CD4-positive, alpha-beta T cell treated with Interleukin-1 beta for 1 hour (primary cell): ENCODE measurements at places on chromosomes 11 and 22.

GRCh38 chr11:4916581-4916980 lies 2.6 kb downstream of the OR51G2 start:
- DNase-seq, result no peak

DNA sequence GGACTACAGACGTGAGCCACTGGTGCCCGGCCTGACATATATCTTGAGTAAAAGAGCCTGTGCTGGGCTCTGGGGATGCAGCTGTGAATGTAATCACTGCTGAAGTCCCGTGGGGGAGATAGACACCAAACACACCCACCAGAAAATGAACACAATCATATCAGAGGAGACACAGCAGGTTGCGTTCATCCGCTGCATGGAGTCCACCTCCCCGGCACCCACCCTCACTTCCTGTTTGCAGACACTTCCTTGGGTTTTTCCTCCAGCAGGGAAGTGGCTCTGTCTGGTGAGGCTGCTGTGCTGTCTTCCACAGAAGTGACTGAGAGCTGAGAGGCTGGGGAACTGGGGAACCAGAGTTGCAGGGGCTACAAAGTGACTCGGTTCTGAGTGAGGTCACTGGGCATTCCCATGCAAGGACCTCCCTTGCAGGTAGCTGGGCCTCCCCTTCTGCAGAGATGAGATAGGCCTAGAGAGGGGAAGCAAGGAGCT lies 7.2 kb downstream of the MICALL1 start:
- DNase-seq, result no peak

GRCh38 chr22:38613588-38613987 lies 42.6 kb downstream of the FAM227A start:
- DNase-seq, result no peak

DNA sequence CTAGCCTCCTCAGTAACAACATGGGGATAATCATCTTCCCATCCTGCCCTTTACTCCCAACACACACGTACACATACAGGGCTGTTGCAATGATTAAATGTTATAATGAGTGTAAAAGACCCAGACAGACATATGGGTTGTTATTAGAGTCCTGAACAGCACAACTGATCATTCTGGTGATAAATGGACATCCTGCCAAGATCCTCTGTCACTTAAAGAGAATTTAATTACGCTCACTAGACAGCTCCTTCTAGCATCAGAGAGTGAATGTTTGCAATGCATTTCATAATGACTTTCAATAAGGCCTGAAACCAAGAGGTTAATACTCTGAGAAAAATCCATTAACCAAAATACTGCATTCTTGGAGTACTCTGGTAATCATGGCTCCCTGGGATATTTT lies 115.8 kb downstream of the KCNC1 start:
- no peak for DNase-seq

GRCh38 chr22:22712092-22712658 lies 67.8 kb downstream of the GGTLC2 start:
- DNase-seq, result no peak

- no peak for DNase-seq
Measured at GRCh38 chr11:62611705-62612365, 740 bp downstream of the EML3 start.

GRCh38 chr11:62482753-62483152 lies 63.9 kb downstream of the AHNAK start:
- DNase-seq, result no peak

DNA sequence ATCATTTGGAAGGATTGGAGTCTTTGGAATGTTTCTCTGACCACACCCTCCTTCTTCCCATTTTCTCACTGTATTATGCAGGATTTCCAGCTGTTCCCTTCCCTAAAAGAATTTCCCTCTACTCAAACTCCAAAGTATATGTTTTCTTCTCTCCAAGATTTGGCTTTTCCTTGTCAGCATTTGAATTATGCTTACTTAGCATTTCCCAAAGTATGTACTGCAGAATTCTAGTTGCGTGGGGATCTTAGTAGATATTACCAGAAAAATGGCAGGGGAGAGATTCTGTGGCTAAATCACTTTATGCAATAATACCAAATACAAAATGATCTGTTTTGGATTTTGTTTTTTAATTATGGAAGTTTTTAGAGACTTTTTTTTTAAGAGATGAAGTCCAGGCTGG lies 142.3 kb downstream of the OR4C45 start:
- DNase-seq, result no peak

- no peak for DNase-seq
Measured at GRCh38 chr22:46695346-46696228, 42.5 kb downstream of the CERK start.

GRCh38 chr11:129866311-129866710 lies 29.1 kb downstream of the NFRKB start:
- DNase-seq, result no peak

GRCh38 chr11:72007089-72007476 lies 8.4 kb downstream of the IL18BP start:
- no peak for DNase-seq

DNA sequence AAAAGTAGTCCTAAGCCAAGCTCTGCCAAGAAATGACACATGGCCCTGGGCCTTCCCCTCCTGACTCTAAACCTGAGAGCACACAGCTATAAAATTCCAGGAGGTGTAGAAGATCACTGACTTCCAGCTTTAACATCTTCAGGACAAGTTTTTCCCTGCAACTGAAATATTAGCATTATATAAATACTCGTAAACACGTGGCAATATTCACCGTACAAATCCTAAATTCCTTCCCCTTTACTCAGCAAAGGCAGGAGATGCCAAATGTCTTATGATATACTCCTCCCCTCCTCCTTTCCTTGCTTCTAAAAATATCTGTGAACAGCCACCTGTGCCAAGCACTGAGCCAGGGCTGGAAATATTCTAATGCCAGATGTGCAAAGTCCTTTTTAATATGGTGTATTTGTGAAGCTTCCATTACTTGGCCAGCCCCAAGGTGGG lies 194.0 kb downstream of the LARGE1 start:
- no peak for DNase-seq

GRCh38 chr11:63762654-63763495 lies 5.7 kb downstream of the ZFTA start:
- DNase-seq, result no peak

GRCh38 chr11:126805870-126806269 lies 194.7 kb downstream of the KIRREL3 start:
- no peak for DNase-seq

GRCh38 chr11:5737670-5738392 lies 1.6 kb downstream of the OR56B1 start:
- DNase-seq, result no peak

- no peak for DNase-seq
Measured at GRCh38 chr11:99841885-99842284, 821.1 kb downstream of the CNTN5 start.

DNA sequence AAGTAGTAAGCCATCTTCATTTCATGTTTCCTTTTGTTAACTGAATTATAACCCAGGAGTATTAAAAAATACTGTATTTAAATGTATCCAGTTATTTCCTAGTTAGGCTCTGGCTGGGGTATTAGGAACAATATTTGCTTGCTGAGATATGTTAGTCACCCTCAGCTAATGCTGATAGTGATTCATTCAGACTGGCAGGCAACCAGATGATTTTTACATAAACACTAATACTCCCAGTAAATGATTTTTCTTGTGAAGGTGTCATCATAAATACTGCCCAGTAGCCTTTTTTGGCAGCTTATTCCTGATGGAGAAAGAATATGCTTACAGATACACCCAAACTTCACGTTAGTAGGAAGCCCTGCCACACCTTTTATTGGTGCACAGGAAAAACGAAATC lies 8.1 kb downstream of the YWHAH start:
- no peak for DNase-seq

GRCh38 chr11:43830928-43831440 lies 49.6 kb upstream of the ALKBH3 start:
- DNase-seq, result peak; percentile 12

DNA sequence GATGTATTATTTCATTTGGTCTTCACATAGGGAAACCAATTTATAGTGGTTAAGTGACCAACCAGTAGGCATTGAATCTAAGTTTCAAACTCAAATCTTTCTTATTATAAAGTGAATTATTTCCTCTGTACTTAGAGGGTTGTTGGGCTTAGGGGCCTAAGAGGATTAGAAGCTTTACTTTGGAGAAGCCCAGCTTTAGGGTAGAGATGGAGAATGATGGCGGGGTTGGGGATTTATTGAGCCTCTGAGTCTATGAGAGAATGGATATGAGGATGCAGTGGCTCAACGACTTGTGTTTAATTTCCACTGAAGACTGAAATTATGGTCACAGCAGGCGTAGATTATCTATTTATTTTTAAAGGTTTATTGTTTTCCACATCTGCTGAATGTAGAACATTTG lies 55.5 kb downstream of the CHRDL2 start:
- no peak for DNase-seq

DNA sequence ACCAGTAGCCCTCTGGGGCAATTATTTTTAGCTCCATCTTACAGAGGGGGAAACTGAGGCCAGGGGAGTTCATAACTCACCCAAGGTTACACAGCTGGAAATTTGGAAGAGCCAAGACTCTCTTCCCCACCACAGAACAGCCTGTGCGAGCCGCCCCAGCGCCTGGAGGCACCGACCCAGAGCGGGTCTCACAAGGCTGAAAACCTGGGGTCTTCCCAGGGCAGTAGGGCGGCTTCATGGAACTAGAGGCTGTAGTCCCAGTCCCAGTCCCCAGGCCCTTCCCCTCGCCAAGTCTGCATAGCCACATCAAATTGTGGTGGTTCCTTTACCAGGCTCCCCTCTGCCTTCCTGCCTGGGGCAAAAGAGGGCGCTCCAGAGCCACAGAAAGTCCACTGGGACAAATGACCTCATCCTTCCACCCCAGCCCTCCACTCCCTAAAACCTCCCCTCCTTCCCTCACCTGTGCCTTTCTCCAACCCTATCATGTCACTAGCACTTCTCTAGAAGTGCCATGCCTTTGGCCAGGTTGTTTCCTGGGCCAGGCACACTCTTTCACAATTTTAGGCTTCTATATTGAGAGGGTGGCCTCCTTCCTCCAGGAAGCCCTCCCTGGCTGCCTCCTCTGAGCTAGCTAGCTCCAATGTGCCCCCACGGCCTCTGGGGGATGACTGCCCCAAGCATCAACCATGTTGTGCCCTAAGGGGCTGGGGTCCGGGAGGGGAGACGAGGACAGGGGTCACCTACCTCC lies 15.2 kb upstream of the CDC42EP1 start:
- peak; percentile 57 for DNase-seq

DNA sequence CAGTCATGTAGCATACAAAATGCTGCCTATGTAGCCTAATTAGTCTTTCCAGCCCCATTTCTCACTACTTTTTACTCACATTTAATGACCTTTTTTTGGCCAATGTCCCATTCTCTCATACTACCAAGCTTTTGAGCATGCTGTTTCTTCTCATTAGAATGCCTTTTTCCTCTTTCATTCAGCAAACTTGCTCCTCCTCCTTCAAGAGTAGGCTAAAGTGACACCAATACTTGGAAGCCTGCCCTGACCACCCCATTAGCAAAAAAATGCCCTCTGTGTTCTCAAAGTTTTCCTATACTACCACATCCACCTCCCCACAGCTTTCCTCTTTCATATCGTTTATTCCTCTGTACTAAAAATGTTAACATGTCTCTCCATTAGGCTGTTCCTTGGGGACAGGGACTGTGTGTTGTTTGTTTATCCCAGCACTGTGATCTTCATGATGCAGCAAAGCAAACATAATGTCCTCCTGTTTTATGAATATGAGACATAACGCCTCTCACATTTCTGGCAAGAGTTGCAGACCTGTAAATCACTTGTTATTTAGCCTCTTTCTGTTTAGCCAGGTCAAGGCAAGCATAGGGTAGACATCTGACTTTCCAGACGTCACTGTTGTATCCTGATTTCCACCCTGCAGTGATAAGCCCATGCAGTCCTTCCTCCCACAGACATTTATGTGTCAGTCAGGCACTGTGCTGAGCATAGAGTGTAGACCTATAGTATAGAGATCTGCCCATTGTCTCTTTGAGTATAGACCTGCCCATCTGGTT lies 62.0 kb upstream of the UCP3 start:
- no peak for DNase-seq

DNA sequence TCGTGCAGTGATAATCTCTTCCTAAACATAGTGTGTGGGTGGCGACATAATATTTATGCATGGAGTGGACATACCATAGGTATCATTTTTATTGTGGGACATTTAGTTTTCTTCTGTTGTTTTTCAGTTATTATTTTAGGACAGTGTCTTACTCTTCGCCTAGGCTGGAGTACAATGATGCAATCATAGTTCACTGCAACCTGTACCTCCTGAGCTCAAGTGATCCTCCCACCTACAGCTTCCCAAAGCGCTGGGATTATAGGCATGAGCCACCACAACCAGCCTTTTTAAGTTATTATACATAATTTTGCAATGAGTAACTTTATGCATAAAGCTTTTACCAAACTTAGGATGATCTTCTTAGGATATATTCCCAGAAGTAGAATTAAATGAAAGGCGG lies 2.7 kb downstream of the SRRD start:
- no peak for DNase-seq

DNA sequence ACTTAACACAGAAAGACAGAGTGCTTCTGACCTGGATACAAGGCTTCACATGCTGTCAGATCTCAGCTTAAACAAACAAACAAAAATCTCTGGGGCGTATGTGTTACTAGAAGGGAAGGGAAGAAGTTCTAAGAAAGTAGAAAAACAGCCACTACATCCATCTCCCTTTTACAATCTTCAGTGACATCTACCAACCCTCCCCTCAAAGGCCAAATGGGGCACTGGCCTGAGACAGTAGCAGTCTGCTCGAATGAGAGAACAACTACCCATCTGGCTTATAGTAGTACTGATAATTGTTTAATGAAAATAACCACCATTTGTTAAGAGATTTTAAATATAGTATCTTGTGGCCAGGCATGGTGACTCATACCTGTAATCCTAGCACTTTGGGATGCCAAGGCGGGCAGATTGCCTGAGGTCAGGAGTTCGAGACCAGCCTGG lies 29.4 kb downstream of the CCDC83 start:
- no peak for DNase-seq

DNA sequence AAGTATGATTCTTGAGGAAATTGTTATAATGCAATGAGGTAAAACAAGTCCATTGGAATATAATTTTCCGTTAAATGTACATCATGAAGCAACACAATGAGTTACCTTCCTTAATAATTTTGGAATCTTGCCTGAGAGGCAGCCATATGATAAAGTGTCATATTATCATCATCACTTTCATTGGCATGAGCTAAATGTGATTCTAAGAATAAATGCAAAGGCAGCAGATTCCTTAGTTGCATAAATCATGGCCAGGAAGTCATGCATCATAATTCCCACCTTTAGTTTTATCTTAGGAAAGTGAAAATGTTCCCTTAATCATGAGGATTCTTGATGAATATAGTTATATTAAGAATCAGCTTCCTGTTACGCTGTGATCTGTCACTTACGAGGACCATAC lies 14.2 kb upstream of the MMP1 start:
- no peak for DNase-seq

DNA sequence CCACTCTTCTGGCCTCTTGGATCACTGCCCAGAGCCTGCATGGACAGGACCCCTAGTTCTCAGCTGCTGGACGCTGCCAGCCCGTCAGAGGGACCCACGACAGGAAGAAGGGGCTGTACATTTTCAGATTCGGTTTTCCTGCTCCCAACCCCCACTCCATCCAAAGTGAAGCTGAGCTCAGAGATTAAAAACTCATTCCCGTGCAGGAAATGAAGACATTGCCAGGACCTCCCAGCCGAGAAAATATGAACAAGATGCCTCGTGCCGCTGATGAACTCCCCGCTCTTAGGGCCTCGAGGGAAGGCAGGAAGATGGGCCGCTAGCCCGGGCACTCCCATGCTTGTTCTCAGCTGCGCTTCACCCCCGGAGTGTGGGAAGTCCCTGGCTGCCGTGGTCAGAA lies 36.1 kb downstream of the RPUSD4 start:
- no peak for DNase-seq

- DNase-seq, result no peak
Measured at GRCh38 chr22:43592476-43592875, 180.7 kb downstream of the MPPED1 start.
